ENCODE measurements at places on chromosomes 13 and 19.
A peak's percentile ranks its signal among the peaks of the same experiment; 100 is the strongest.

DNA sequence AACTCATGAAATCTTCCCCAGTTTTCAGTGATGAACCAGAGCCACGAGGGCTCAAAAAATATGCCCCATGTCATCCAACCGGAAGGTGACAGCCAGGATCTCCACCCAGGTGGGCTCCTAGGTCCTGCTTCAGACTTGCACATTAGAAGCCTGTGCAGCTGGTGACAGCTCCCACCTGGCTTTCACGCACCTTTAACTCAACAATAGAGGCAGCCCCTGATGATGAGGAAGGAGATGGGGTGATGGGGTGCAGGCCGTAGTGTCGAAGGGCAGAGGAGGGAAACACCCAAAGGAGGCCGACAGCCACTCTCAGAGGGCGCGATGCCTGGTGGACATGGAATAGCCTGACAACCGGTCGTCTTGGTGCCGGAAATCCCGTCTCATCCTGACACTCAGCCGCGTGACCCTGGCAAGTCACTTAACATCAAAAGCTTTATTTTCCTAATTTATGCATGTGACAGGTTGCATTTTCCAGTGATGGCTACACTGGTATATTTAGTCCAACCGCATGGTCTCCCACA, 118.0 kb downstream of the SOX1 start:
- no peak for DNase-seq

- peak; percentile 68 for DNase-seq
Measured at GRCh38 chr13:94239135-94239534, 240.3 kb downstream of the DCT start.

GRCh38 chr19:2782329-2782935, 641 bp downstream of the SGTA start:
- no peak for DNase-seq

GRCh38 chr19:41883463-41883820, 458 bp downstream of the ARHGEF1 start:
- no peak for DNase-seq

DNA sequence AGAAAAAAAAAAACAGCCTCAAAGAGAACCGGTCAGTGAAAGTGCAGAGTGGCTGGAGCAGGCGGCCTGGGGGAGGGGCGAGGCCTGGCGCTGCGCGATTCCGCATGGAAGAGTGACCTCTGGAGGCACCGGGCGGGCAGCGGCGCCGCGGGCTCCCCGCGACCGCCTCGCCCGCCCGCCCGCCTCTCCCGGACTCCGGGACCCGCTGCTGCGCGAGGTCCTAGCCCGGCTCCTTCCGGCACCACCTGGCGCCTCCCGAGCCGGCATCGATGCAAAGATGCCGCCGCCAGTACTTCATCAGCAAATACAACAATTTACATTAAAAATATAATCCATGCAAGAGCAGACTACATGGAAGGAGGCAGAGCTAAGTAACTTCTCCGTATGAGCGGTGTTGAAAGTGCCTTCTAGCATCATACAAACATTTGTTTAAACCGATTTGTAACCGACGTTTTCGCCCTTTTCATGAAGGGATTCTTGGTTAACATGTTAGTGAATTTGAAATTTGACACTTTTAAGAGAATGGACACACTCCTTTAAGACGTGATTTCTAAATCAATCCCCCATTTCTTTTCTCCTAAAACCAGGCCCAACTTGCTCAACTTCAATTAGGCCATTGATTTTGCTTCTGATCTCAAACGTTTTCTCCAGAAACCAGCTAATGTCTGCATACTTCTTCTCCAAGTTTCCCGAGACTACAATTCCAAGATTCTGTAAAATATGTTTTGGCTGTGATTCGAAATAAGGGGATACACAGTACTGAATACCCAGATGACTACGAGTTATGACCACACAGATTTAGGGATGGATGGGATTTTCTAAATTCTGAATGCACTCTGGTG, 2.1 kb downstream of the EFNB2 start:
- peak; percentile 80 for DNase-seq

- peak; percentile 54 for DNase-seq
Measured at GRCh38 chr13:75566658-75567057, 17.1 kb downstream of the UCHL3 start.

DNA sequence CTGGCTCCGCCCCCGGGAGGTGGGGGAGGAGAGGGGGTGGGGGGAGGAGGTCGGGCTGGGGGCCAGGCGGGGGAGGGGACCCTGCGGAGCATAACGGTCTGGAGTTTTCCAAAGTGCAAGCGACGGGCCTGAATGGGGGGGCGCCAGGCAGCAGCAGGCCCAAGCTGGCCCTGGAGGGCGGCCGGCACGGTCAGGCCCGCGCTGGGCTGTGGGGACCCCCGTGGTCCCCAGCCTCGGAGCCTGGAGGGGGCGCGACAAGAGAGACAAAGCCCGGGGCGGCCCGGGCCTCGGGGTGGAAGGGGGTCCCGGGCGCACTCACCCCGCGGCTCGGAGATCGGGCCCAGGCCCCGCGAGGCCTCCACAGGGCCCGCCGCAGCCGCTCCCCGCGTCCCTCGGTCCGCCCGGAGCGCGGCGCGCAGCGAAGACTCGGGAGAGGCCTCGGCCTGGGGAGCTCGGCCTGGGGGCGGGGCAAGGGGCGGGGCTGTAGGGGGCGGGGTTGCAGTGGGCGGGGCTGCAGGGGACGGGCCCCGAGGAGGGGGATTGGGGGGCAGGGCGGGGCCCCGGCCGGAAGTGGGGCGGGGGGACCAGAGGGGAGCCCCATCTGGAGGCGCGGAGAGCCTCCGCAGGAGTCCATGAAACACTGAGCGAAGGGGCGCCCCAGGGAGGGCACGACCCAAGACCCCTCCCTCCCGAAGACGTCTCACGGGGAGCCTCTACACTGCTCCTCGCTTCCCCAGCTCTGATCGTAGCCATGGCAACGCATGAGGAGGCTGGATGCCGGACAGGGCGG, 47.6 kb downstream of the PTPRS start:
- peak; percentile 81 for DNase-seq

GRCh38 chr19:38148337-38148736, 75.7 kb downstream of the DPF1 start:
- DNase-seq = no peak

DNA sequence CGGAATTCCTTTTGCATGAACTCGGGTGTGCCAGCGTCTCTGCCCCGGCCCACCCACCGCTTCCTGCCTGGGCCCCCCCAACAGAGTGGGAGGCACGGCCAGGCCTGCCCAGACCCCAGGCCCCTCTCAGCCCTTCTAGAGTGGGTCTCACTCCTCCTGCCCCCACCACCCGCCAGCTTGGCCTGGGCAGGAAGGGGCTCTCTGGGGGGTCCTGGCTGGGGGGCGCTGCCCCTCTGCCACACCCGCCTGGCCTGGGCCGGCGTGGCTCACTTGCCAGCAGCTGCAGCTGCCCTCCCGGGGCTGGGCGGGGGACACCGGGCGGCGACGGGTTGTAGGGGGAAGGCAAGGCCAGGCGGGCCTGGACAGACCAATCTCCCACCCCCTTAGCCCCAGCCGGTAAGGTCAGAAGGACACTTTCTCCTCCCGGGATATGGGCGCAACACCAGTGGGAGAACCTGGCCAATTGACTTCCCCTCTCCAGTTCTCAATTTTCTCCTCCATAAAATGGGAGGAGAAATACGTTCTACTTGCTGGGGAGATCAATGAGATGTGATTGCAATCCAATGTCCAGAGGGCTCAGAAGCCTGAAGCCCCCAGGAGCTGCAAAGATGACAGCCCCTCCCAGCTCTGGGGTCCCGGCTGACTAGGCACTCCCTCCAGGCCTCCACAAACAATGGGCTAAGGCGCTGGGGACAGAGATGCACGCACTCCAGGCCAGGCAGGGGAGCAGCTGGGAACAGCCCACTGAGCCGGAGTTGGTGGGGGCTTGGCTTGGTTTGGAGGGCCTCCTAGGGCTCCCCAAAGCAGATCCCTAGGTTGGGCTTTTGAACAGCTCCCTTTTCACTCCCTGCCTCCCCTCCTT, 2.4 kb downstream of the CRLF1 start:
- no peak for DNase-seq

GRCh38 chr13:109758937-109759480, 27.4 kb downstream of the IRS2 start:
- no peak for DNase-seq

GRCh38 chr19:18304208-18304457, 18.7 kb downstream of the LSM4 start:
- DNase-seq = no peak

DNA sequence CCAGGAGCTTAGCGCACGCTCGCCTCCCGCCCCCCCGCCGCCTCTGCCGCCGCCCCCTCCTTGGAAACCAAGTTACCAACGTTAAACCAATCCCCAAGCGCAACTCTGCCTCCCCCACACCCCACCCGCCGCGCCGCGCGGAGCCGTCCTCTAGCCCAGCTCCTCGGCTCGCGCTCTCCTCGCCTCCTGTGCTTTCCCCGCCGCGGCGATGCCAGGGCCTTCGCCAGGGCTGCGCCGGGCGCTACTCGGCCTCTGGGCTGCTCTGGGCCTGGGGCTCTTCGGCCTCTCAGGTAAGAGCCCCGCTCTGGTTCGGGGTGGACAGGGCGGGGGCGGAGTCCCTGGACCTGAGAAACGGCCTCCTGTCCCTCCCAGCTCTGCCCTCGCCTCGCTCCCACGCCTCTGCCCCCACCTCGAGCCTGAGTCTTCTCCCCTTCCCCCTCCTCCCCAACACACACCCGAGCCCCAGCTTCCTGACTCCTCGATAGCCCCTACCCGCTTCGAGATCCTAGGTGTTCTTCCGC, at the start of gene ICAM5:
TSS of gene ICAM5 (plus strand) at position 117 of the 521 bp plus-strand sequence. CDS start at position 209, 92 bp downstream.
- no peak for DNase-seq

- DNase-seq = no peak
Measured at GRCh38 chr19:42121036-42121621, 11.1 kb downstream of the POU2F2 start.

GRCh38 chr13:92188574-92188973, 790.2 kb downstream of the GPC5 start:
- no peak for DNase-seq

DNA sequence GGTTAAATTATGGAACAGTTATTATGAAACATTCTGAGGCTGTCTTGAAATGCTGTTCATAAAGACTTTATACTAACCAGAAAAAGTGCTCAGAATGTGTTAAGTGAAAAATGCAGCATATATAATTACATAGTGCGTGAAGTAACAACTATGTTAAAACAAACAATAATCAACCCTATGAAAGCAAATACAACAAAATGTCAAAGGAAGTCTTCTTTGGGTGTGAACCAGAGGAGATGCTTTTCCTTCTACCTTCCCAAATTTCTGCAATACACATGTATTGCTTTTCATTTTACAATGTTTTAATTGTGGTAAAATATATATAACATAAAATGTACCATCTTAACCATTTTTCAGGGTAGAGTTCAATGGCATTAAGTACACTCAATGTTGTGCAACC, 45.7 kb downstream of the F2RL3 start:
- no peak for DNase-seq

- no peak for DNase-seq
Measured at GRCh38 chr19:14164724-14165493, 28.5 kb upstream of the ASF1B start.

DNA sequence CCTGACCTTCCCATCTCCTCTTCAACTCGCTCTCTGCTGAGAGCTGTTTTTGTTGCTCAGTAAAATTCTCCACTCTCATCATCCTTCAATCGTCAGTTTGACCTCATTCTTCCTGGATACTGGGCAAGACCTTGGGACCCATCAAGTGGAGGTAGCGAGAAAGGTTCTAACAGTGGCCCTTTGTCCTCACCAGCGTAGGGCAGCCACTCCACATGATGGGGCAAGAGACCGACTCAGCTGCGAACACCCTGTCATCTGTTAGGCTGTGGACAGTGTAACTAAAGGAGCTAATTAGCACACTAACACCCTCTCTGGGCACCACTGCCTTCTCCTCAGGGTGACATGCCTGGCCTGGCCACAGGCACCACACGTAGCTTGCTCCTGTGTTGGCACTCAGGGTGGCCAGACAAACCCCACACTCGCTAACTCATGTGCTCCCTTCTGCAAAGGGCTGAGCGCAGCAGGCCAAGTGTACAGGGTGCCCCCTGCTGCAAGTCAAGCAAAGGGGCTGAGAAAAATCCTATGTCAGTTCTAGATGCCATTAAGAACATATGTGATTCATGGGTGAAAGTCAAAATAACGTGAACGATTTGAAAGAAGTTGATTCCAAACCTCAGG, 1216.0 kb downstream of the SLITRK5 start:
- no peak for DNase-seq

GRCh38 chr13:51997641-51998330, 13.5 kb downstream of the ATP7B start:
- no peak for DNase-seq

- DNase-seq = no peak
Measured at GRCh38 chr13:48804821-48805601, 151.3 kb downstream of the CYSLTR2 start.

DNA sequence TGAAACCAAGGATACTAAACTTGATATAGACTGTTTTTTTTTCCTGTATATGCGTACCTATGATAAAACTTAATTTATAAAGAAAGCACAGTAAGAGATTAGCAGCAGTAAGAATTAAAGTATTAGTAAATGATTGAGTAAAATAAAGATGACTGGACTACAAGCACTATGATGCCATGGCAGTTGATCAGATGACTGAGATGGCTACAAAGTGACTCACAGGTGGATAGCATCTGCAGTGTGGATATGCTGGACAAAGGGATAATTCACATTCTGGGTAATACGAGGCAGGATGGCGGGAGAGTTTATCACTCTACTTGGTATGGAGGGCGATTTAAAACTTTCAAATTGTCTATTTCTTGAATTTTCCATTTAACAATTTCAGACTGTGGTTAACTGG, 11.8 kb downstream of the HTR2A start:
- no peak for DNase-seq

- DNase-seq = no peak
Measured at GRCh38 chr19:50546527-50547221, 21.6 kb downstream of the LRRC4B start.

DNA sequence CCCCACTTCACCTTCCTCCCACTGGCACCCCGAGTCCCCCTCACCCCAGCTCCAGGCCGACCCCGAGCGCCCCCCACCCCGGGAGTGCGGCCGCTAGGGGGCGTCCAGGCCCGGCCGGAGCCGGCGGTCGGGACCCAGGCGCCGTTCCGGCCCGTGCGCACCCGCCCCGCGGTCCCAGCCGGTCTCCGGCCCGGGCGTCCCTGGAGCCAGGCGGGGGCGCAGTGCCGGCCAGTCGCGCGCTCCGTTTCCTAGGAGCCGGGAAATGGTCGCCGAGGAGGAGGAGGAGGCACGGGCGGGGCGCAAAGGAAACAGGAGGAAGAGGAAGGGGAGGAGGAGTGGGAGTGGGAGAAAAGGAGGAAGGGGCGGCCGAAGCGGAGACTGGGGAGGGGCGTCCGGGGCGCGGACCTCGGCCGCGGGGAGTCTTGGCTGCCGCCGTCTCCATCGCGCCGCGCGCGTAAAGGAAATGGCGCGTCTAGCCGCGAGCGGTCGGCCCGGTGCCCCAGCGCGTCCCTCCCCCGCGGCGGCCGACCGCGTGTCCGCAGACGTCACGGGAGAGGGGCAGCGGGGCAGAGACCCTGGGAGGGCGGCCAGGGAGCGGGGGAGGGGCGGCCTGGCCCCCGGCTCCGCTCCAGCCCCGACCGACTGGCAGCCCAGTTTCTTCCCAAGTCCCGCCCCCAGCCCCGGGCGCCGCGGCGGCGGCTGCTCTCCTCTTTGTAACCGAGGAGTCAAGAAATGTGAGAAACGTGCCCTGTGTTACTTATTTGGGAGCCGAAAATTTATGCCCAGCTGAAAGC, 1.1 kb upstream of the KCTD15 start:
- peak; percentile 86 for DNase-seq
